ENCODE measurements at places on chromosomes 6 and 20. TPM values are rescaled to one million over a fixed set of nuclear protein-coding genes. Genes with fewer than 3 reads are reported as not detected.

TOX2 gene
- 4.7 TPM for polyA plus RNA-seq

- no peaks in the 10 kb centered on the region for H3K27me3 ChIP-seq
- H3K27ac ChIP-seq, result no peak overlapping the region
- no peaks in the 10 kb centered on the region for H3K4me1 ChIP-seq
- DNase-seq, result no peak
These were observed 67.4 kb upstream of the HINT3 start for GRCh38 chr6:125888989-125889656.

DNA sequence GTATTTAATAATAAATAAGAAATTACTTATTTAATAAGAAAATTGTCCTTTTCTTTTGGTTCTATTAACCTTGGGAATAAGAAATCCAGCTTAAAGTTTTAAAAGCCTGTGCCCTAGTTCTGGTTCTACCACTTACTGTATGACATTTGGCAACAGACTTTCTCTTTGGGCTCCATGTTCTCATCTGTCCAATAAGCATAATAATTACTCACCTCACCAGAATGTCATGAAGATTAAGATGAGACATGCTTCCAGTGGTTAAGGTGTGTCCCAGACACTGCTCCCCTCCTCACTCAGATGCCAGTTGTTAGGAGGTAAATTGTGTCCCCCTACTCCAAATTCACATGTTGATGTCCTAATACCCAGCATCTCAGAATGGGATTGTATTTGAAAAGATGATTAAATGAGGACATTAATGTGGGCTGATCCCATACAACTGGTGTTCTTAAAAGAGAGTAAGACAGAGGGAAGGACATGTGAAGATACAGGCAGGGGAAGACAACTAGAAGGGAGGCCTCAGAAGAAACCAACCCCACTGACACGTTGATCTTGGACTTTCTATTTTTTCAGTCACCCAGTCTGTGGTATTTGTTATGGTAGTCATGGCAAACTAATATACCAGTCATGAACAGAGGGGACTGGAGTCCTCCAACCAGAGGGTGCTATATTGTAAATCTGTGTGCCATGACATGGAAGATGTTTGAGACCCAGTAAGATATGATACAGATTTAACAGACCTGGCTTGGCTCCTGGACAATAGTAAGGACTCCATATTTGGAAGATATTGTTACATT is 6.4 kb upstream of the MICAL1 start:
- peaks cover 17% of the 10 kb centered on the region for H3K4me1 ChIP-seq
- no peak overlapping the region for H3K4me3 ChIP-seq
- H3K27me3 ChIP-seq, result no peaks in the 10 kb centered on the region
- peaks cover 8% of the 10 kb centered on the region for H3K36me3 ChIP-seq
- DNase-seq, result no peak
- H3K27ac ChIP-seq, result no peak overlapping the region

DNA sequence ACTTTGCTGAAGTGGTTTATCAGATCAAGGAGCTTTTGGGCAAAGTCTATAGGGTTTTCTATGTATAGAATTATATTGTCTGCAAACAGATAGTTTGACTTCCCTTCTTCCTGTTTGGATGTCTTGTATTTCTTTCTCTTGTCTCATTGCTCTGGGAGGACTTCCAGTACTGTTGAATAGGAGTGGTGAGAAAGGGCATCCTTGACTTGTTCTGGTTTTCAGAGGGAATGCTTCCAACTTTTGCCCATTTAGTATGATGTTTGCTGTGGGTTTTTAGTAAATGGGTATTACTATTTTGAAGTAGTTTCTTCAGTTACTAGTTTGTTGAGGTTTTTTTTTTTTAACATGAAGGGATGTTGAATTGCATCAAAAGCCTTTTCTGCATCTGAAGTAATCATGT is 36.1 kb downstream of the KCNS1 start:
- no peaks in the 10 kb centered on the region for H3K36me3 ChIP-seq
- no peak overlapping the region for H3K27ac ChIP-seq
- H3K4me3 ChIP-seq, result no peak overlapping the region
- H3K27me3 ChIP-seq, result no peaks in the 10 kb centered on the region

DNA sequence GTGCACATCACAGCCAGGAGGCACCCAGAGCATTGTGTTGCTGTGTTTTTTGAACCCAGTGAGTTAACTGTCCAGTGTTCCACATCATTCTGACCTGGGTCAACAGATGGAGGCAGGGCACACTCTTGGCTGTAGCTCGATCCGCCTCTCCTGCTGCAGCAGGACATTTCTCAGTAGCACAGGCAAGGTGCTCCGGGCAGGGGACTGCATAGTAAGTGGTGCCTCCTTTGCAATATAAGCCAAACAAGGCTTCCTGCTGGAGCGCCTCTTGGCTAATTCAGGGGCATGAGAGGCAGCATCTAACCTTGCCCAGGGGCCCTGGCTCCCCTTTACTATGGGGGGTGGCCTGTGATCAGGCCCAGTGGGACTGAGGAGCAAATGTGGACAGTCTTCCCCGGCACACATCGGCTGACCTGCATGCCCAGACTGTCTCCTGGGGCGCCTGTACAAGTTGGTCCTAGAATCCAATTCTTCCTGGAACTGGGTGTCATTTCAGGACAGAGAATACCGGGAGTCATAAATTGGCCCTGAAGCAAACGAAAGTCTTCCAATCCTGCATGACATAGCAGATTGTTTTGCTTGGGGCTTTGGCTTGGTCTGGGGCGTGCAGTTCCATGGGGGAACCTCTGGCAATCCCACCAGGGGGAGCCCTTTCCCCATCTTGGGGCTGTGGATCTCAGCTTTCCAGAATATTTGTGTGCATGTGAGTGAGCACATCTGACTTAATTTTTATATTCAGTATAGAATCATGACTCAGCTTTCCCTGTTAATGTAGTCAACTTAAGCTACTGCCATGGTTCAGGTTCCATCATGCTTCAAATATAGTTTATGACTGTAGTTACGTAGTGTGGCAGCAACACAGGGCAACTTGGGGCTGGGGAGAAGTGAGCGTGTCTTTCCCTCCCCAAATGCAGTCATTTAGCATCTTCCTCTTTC is 56.0 kb upstream of the DDR1 start:
- no peaks in the 10 kb centered on the region for H3K27me3 ChIP-seq
- peaks cover 10% of the 10 kb centered on the region for H3K4me1 ChIP-seq
- no peak overlapping the region for H3K4me3 ChIP-seq
- H3K27ac ChIP-seq, result peak overlapping the region; percentile 72

GRCh38 chr20:15236812-15237211 is 899.4 kb upstream of the FLRT3 start:
- H3K27me3 ChIP-seq, result no peaks in the 10 kb centered on the region
- no peak overlapping the region for H3K4me3 ChIP-seq
- peak; percentile 18 for DNase-seq
- H3K36me3 ChIP-seq, result no peaks in the 10 kb centered on the region

GRCh38 chr6:3481640-3482039 is 24.8 kb upstream of the SLC22A23 start:
- DNase-seq, result no peak
- no peaks in the 10 kb centered on the region for H3K36me3 ChIP-seq
- H3K27ac ChIP-seq, result no peak overlapping the region
- no peaks in the 10 kb centered on the region for H3K4me1 ChIP-seq

DNA sequence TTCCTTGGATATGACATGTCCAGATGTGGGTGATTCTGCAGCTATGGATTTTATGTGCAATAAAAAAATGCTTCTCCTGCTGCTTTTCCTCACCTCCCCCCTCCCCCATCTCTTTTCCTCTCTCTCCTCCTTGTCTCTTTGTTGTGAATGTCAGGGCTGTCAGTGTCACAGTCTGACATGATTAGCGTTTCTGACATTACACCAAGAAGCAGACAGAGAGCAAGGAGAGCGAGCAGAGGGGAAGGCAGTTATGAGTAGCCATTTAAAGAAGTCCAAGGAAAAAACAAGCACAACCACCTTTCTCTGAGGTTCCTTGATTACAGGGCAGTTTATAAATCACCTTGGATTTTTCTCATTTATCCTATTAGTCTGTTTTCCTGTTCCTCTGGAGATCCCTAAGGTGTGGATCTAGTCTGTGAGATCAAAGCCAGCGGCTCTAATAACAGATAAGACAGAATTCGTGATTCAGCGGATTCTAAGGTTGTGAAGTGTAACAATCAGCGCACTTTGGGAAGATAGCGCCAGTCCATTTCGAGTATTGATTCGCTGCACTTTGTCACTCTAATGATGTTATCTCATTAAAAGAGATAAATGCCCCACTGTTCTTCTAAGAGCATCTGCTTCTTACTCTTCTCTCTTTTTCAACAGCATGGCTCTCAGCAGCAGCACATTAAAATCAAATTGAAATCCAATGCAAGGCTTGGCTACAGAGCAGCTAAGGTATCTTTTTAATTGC is 101.4 kb downstream of the BACH2 start:
- no peak for DNase-seq
- H3K4me3 ChIP-seq, result no peak overlapping the region
- no peaks in the 10 kb centered on the region for H3K36me3 ChIP-seq

DNA sequence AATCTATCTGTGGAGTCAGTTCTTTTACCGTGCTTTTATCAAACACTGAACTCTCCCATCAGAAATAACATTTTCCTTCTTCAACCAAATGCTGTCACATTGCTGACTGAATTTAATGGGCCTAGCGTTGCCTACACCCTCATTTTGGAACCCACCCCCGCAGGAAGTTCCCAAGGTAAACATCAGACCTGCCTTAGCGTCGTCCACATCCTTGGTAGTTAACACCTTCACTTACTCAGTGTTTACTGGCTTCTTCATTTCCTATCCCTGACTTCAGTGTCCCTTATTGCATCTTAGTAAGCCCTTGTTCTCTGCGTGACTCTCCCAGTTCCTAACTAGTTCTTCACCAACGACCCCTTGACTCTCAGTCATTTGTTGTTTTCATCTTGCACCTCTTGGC is 491.4 kb upstream of the SOX4 start:
- H3K4me3 ChIP-seq, result no peak overlapping the region
- no peaks in the 10 kb centered on the region for H3K27me3 ChIP-seq
- no peak for DNase-seq
- no peaks in the 10 kb centered on the region for H3K4me1 ChIP-seq

EDN1 gene
- polyA plus RNA-seq, result 3.4 TPM

- H3K36me3 ChIP-seq, result no peaks in the 10 kb centered on the region
- H3K27ac ChIP-seq, result no peak overlapping the region
- H3K4me1 ChIP-seq, result no peaks in the 10 kb centered on the region
- DNase-seq, result no peak
- no peak overlapping the region for H3K4me3 ChIP-seq
These were observed 929.9 kb upstream of the EPHA7 start for GRCh38 chr6:94349227-94349626.

DNA sequence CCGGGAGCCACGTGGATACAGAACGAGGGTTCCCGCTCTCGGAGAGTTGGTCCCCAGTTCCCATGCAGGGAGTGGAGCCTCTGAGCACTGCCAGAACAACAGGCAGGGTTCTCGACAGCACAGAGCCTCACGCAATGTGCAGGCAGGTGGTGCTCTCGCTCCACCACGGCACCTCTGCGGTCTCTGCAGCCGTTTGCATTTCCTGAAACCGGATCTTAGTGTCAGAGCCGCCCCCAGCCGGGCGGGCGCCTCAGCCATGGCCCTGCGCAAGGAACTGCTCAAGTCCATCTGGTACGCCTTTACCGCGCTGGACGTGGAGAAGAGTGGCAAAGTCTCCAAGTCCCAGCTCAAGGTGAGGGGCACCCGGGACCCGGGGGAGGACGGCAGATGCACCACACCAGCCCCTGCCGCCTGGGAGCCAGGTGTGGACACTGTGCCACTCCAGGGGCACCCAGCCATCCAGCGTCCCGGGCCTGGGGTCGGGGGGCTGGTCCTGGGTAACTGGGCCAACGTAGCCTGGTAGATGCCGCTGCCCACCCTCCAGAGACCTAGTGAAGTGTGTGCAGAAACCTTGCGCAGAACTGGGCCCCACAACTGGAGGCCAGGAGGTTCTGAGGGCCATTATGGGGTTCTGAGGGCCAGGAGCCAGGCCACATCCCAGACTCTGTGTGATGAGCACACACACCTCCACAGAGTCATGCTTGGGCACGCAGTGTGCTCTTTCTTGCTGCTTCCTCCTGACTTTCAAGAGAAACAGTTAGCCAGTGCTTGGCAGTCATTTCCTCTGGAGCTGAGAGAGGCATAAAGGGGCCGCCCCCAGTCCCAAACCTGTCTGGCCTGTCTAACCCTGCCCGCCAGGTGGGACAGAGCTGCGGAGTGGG is at the start of gene DEF6:
DEF6 (plus strand) TSS at position 218 of the 881 bp plus-strand sequence; CDS start at position 257, 39 bp downstream.
- peaks cover 10% of the 10 kb centered on the region for H3K36me3 ChIP-seq
- DNase-seq, result peak; percentile 96
- H3K4me1 ChIP-seq, result peaks cover 10% of the 10 kb centered on the region
- no peak within 1 kb of the TSS for H3K4me3 ChIP-seq
- no peak within 1 kb of the TSS for H3K27ac ChIP-seq

DNA sequence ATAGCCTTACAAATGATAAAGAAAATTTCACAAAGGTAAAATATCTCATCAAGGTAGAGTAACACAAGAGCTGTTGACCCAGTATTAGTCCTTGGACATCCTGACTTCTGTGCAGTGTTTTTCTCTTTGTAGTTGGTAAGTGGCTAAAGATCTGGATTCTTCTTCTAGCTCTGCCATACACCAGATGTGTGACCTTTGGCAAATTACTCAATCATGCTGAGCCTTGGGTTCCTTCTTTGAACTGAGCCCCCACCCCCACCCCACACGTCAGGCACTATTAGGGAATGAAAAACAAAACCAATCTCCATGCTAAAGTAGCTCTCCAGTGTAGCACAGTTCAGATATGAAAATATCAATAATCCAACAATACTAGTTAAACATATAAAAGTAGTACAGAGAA is 15.1 kb upstream of the TRIM39 start:
- no peak overlapping the region for H3K27ac ChIP-seq
- H3K4me3 ChIP-seq, result no peak overlapping the region
- H3K27me3 ChIP-seq, result no peaks in the 10 kb centered on the region
- peaks cover 2% of the 10 kb centered on the region for H3K36me3 ChIP-seq
- no peak for DNase-seq

DNA sequence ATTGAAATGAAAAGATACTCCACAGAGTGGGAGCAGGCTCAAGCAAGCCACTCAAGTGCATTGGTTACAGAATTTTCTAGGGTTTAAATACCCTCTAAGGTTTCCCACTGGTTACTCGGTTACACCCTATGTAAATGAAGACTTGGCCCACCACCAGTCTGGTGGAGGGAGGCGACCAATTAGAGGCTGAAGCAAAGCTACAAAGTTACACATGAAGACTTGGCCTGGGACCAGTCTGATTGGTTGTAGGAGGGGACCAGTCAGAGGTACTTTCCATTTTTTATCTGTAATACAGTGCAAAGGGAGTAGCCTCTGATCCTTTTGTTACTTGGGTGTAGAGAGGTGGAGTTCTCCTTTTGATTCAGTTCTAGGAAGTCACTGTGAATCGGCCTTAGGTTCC is 7.6 kb downstream of the SRSF12 start:
- H3K4me1 ChIP-seq, result no peaks in the 10 kb centered on the region
- no peak overlapping the region for H3K27ac ChIP-seq
- no peak overlapping the region for H3K4me3 ChIP-seq
- no peaks in the 10 kb centered on the region for H3K36me3 ChIP-seq
- no peak for DNase-seq

SLC52A3 gene
- 11.4 TPM for polyA plus RNA-seq

SASH1 gene
- polyA plus RNA-seq, result 6.2 TPM

GRCh38 chr20:19743640-19743995 is 14.4 kb upstream of the RIN2 start:
- no peaks in the 10 kb centered on the region for H3K27me3 ChIP-seq
- H3K4me3 ChIP-seq, result no peak overlapping the region
- no peak overlapping the region for H3K27ac ChIP-seq

GRCh38 chr6:37432590-37432915 is 468 bp upstream of the CMTR1 start:
- H3K4me3 ChIP-seq, result peak overlapping the region; percentile 99
- DNase-seq, result no peak
- no peaks in the 10 kb centered on the region for H3K27me3 ChIP-seq
- peak overlapping the region; percentile 18 for H3K27ac ChIP-seq
- H3K36me3 ChIP-seq, result peaks cover 6% of the 10 kb centered on the region
